ENCODE measurements at places on chromosomes 1 and 21.

GRCh38 chr1:233144434-233144833 lies 151.1 kb downstream of the PCNX2 start:
- no peak for DNase-seq

- DNase-seq: peak; percentile 42
Observed at GRCh38 chr1:198449727-198450433, 90.6 kb downstream of the ATP6V1G3 start.

DNA sequence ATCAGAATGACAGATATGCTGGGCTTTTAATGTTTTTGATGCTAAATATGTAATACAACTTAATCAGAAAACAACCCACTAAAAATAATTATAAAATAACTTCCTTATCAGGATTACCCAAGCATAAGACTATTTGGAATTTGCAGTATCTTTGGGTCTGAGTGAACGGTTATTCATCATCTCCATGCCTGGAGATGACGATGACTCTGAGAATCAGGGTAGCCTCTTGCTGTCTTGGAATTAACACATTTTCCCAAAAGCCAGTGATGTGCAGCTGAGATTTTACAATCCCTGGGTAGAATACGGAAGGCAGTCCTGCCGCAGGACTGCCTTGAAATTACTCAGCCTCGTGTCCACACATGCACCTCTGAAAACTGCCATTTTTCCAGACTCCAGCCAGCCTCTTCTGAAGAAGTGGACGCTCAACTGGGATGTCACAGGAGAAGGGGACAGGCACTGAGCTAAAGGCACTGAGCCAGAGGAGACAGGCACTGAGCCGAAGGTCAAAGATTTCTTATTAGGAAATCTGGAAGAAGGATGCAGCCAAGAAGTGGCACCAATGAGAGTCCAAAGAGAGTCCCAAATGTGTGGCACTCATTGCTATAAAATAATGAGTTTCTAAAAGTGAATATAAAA lies 85.5 kb downstream of the PGBD5 start:
- DNase-seq: no peak

GRCh38 chr1:19577036-19577435 lies 67.1 kb upstream of the NBL1 start:
- DNase-seq: peak; percentile 33

- DNase-seq: peak; percentile 94
Observed at GRCh38 chr1:218380125-218380977, 35.2 kb downstream of the TGFB2 start.

DNA sequence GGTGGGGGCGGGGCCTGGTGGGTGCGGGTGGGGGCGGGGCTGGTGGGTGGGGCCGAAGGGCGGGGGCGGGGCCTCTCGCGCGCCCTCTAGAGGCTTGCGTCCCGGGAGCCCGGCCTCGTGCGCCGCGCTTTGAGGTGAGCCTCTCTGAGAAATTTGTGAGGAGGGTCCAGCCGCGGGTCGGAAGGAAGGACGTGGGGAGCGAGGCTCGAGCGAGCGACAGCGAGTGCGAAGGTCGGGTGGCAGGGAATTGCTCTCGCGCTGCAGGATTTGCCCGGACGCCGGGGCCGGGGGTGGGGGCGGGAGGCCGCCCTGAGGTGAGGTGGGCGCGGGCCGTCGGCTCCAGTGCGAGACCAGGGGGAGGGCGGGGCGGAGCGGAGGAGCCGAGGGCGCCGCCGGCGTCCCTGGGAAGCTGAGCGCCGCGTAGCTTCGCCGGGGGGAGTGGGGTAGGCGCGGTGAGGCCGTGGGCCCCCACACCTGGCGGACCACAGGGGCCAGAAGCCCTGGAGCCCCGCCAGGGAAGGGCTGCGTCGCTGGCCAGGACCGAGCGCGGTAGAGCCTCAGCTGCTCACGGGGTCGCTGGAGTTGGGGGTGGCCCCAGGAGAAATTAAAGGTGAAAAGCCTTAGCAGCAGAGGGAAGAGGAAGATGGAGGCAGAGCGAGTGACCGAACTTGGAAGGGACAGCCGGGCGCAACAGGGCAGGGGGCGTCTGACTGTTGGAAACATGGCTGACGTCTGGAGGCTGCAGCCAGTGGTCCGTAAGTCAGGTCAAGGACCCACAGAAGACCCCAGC lies 754 bp upstream of the LSS start:
- DNase-seq: no peak

GRCh38 chr1:153750026-153750995 lies 22.5 kb downstream of the INTS3 start:
- DNase-seq: no peak

DNA sequence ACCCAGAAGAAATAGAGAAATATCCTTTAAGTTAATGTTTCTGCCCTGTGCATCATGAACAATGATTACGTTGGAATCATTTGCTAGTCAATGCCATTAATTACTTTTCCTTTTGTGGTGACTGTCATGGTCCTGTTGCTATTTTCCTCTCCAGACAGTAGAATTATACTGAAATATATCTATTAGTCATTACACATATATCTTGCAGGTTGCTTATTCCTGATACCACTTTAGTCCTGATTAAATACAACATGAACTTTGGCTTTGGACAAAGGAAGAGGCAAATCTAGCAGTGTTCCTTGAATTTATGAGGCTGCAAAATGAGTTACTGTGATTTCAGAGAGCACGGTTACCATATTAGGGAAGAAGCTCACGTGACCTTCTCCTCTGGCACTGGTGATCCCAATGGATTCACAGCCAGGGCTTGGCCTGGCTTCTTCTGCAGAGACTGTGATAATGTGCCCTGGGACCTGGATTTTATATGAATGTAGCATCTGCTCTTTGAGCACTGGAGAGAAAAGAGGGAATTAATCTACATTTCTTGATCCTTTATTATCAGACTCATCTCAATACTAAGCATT lies 12.4 kb upstream of the KRTAP19-8 start:
- no peak for DNase-seq

GRCh38 chr1:223775054-223775453 lies 62.7 kb downstream of the CAPN2 start:
- DNase-seq: no peak

GRCh38 chr21:33699277-33699676 lies 57.0 kb downstream of the ITSN1 start:
- no peak for DNase-seq

GRCh38 chr1:167440776-167441175 lies 77.6 kb downstream of the CD247 start:
- no peak for DNase-seq

GRCh38 chr1:225828706-225829345 lies 18.9 kb downstream of the EPHX1 start:
- DNase-seq: no peak

DNA sequence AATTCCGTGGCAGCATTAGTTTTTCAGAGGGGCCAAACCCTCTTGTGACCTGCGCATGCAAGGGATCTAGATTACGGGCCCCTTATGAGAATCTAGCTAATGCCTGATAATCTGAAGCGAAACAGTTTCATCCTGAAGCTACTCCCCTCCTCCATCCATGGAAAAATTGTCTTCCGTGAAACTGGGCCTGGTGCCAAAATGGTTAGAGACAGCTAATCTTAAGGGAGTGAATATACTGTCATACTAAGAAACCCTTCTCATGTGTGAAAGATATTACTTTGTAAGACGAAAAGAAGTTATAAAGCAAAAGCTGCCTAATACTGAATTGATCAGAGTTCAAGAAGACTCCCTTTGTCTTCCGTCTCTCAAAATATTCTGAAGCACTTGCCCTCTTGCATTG lies 166.3 kb downstream of the DUSP10 start:
- peak; percentile 34 for DNase-seq

DNA sequence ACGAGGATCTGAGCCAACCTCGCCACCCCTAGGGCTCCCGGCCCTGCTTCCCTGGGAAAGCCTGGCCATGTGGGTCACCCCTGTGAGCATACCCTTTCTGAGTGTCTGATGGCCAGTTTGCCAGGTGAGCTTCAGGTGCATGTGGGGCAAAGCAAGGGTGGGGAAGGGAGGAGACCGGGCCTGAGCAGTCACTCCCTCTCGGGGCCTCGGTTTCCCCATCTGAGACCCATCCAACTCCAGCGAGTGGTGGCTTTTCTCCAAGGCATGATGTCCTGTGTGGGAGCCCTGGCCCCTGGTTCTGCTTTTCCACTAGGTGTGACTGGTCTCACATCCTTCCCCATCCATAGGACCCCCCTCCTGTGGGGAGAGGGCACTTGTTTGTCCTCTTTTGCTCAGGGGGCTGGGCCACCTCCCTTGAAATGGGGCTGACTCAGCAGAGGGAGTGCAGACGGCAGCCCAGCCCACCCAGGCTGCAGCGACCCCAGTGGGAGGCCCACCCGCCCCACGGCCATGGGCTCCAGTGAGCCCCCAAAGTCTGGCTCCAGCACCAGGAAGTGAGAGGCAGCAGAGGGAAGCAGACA lies 1.7 kb upstream of the WNT9A start:
- no peak for DNase-seq

DNA sequence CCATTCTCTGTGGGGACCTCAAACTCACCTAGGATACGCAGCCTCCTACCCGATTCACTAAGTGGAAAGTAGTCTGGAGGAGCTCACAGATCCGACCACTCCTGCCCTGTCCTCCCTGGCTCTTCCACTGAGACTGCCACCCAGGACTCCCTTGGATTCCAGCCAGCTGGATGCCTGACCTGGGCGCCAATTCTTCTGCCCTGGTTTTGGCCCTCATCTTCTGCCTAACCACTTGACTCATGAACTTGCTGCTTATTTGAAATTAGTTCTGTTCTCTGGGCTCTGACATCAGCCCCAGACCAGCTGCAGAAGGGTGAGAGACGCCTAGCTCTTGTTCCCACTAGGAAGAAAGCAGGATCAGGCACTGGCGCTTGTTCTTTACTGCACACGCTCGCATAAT lies 48.9 kb downstream of the SLC35D1 start:
- DNase-seq: no peak

DNA sequence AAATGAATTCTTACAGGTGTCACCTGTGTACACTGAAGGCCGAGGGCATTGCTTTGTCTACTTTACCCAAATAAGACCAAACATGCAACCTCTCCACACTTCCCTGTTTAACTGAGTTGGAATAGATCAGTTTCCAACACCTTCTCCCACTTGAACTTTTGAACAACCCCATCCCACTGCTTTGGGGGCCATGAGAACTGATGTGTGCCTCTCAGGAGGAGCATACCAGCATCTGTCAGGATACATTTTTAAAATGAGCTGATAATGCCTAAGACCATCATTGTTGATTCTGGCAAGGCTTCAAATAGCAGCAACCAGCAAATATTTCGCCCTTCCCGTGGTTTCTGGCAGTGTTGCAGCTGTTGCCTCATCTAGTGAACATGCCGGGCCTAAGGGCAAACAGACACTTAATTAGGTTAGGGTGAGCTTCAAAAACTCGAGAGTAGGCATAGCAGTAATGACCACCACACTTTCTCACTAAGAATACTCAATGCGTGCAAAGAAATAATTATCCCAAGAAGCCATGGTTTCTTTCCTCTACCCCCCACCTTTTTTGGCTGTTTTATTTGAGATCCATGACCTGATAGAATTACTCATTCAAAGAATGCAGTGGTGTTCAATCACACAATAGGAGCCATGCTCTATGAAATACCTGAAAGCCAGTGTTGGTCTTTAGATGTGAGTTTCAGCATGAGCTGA lies 63.7 kb downstream of the MAP10 start:
- peak; percentile 89 for DNase-seq

DNA sequence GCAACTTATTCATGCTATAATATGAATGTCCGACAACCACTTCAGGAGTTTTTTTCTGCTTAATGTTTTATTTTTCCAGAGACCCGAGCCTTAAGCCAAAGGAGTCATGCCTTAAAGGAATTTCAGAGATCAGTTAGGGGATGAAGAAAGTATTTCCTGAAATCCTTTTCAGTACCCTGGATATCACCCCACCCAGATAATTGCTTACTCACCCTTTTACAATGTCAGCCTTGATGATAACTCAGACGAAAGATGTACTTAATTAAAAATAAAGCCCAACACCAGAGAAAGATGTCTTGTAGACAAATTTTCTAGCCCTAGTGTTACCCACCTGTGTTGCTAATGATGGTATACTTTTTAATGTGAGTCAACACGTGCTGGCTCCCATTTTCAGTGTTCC lies 124.1 kb downstream of the XCL2 start:
- DNase-seq: peak; percentile 57

DNA sequence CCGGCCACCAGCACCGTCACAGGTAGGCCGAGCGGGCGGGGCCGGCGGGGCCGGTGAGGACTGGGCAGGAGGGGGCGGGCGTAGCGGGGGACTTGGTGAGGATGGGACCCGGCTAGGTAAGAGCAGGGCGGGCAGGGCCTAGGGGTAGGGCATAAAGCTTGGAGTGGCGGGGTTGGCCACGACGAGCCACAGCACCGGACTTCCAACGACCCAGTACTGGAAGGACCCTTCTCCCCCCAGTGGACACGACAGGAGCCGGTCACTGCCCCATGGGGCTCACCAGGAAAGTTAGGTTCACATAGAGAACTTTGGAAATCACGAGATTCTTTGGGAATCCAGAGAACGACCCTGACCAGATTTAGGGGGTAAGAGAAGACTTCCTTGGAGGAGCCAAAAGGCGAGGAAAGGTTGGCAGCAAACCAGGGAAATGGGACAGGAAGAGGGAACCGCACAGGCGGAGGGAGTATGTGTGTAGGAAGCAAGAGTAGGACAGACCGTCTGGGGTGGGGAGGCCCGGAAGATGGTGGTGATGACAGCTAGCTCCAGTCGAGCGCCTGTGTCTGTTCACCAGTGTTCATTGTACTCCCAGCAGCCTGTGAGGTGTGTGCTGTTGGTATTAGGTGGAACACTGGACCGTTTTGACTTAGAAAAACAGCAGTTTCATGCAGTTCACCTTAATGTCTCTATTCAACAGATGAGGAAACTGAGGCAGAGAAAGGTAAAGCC lies 20.4 kb downstream of the ZNF362 start:
- DNase-seq: no peak

GRCh38 chr1:56967900-56968832 lies 2.4 kb upstream of the C8B start:
- DNase-seq: peak; percentile 27

DNA sequence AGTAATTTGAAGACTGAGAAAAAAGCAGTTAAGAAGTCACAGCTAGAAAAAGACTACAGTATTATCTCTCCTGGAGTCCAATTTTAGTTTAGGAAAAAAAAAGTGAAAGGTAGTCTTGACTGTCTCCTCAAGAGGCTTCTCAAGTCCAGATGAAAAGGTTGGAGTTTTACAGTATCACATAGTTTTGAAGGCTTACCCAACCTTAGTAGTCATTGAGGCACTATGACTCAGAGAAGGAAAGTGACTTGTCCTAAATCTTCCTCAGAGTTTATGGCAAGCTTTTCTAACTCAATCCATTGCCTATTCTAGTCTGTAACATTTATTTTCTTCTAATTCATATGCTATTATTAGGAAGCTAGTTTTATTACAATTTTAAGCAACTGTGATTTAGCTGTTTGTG lies 174.9 kb downstream of the DPYD start:
- DNase-seq: peak; percentile 43

DNA sequence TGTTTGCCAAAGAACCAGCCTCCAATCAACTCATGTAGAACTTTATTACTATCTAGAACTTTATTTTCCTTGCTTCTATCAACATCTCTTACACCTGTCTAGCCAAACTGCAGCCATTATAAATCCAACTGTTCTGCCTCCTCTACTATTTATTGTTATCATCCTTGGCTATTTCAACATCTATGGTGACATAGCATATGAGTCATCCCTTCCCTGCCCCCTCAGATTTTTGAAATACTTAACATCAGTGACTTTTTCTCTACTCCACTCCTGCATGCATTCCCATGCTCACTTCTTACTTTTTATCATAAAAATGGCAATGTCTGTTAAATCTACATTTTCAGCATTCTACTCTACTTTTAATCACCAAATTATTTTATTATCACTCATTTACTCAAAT lies 544.9 kb upstream of the NEGR1 start:
- DNase-seq: peak; percentile 47

- DNase-seq: no peak
Observed at GRCh38 chr1:206935491-206936067, 10.7 kb downstream of the PIGR start.
